Parietal lobe (tissue), 2 donors: ENCODE measurements at places on chromosomes 12 and 14. TPM values are rescaled to one million over a fixed set of nuclear protein-coding genes. Genes with fewer than 3 reads are reported as not detected.

Gene MANSC4
- total RNA-seq = 0.63 TPM

Gene CLEC4C
- not detected for total RNA-seq

Gene OR6C2
- total RNA-seq = not detected

Gene NCKAP5L
- 25.0 TPM for total RNA-seq

Gene ARHGDIB
- 14.7 TPM for total RNA-seq
